ENCODE measurements at places on chromosomes 2 and 18.

- DNase-seq: no peak
Measured at GRCh38 chr18:11366410-11366809, 217.0 kb upstream of the PIEZO2 start.

DNA sequence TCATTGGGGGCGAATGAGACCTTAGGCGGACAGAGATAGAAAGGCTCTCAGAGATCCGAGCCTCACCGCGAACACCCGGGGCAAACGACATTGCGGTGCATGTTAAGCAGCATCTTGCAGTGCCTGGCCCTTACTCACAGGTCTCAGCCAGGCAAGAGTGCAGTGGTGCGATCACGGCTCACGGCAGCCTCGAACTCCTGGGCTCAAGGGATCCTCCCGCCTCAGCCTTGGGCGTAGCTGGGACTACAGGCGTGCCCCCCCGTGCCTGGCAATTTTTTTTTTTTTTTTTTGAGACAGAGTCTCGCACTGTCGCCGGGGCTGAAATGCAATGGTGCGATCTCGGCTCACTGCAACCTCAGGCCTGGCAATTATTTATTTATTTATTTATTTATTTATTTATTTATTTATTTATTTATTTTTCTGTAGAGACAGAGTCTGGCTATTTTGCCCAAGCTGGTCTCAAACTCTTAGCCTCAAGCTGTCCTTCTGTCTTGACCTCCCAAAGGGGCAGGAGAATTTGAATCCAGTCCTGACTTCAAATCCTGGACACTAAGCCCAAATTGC, 1.3 kb downstream of the LAMA3 start:
- no peak for DNase-seq

DNA sequence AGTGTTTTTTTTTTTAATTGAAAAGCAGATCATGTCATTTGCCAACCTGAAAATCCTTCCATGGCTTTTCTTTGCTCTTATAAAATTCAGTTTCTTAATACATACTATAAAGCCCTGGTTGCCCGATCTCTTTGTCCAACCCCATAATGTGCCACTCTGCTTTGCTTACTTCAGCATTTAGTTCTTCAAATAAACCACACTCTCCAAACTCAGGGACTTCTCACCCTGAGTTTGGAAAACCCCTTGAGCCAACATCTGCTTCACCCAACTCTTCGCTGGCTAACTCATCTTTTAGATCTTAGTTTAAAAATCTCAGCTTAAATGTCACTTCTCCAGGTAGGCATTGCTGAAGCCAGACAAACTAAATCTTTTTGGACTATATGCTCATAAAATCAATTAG, 1.3 kb upstream of the STAT1 start:
- DNase-seq: no peak

DNA sequence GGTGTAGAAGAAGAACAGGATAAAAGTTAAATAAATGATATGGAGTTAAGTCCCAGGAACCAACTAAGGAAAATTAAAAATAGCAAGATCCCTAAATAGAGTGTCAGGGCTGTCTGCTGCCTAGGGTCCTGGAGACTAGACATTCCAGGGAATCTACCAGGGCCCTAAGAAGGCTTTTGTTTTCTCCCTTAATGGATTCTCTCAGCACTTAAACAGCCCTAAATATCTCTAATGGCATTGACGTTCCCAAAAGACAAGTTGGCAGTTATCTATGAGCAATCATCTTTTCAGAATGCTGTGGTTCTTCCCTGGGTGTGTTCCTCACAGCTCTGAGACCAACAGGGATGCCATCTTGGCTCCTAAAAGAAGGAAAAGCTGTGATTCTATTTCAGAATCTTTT, 616.3 kb downstream of the EPHA4 start:
- DNase-seq: no peak

DNA sequence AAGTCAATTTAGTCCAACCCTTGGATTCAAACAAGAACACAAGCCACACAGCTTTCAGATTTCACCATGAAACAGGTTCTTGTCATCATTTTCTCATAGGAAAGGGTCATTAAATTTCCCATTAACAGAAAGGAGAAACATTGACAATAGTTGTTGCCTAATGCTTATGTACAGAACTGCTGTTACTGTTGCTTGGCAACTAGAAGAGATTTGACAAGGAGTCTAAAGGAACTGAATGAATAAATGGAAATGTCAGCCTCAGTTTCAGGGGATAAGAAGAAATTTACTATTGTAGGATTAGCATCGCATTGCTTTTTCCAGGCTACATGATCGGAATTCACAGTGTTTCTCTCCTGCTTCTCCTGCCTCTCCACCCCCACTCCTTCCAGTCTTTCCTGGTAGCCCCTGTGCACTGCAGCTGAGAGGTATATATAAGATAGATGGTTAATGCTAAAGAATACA, 90.3 kb downstream of the SPATS2L start:
- DNase-seq: no peak

DNA sequence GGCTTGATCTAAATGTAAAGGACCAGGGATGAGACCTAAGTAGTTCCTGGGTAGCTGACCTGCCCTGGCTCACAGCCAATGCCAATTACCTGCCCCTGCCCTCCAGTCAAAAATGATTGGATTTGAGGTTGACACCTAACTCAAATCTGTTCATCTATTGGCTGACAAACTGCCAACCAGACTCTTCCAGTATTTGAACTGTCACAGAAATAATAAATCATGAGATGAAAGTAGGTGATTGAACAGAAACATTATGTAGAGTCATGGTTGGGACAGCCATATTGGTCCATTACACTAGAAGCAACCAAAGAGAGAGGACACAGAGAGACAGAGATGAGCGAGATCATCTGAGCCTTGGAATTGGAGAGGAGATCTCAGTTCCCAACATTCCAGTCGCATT, 109.1 kb downstream of the ATL2 start:
- DNase-seq: no peak

GRCh38 chr2:157203651-157204050, 53.9 kb upstream of the GALNT5 start:
- no peak for DNase-seq

- no peak for DNase-seq
Measured at GRCh38 chr2:221786297-221786926, 214.3 kb upstream of the EPHA4 start.

GRCh38 chr2:25639131-25639530, 34.2 kb downstream of the DTNB start:
- no peak for DNase-seq

DNA sequence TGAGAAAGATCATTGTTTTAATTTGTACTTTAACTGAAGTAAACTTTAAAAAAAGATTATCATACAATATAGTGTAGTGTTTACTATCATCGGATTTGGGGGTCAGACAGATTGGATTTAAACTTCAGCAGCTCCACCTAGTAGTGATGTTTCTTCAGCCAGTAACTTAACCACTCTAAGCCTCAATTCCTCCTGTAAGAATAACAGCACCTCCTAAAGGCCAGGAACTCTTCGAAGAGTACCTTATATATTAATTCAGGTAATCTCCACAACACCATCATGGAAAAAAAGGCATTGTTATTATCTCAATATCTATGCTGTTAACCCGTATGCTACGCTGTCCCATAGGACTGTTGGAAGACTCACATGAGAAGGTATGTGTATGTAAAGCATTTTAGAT, 69.0 kb upstream of the DLGAP1 start:
- DNase-seq: no peak

Data from stimulated activated CD4-positive, alpha-beta T cell treated with anti-CD3 and anti-CD28 coated beads, TNF-alpha, amount 100 ng/mL, for 48 hours (primary cell).